Hematopoietic multipotent progenitor cell treated with erythropoietin and hydrocortisone succinate and interleukin-3 and kit ligand, for 6 days (in vitro differentiated cells): ENCODE measurements at places on chromosomes 16 and 17.

- no peak for DNase-seq
Measured at GRCh38 chr17:9406046-9406606, 169.5 kb downstream of the STX8 start.

- DNase-seq = no peak
Measured at GRCh38 chr17:71679832-71680231, 441.0 kb upstream of the SOX9 start.

DNA sequence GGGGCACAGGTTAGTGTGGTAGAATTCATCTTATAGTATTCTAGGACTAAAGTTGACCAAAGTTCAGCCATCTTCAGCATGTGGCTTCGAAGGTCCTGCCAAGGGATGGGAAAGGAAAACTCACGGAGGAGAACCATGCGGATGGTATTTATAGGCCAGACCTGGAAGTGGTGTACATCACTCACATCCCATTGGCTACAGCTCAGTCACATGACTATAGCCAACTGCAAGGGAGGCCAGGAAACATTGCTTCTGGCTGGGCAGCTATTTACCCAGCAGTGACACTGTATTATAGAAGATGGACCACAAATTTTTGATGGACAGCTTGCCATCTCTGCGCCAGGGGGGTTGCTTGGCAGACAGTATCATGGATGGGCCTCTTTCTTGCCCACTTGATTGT lies 35.7 kb upstream of the COQ7 start:
- DNase-seq = no peak

- DNase-seq = no peak
Measured at GRCh38 chr16:67667453-67667816, 821 bp downstream of the C16orf86 start.

DNA sequence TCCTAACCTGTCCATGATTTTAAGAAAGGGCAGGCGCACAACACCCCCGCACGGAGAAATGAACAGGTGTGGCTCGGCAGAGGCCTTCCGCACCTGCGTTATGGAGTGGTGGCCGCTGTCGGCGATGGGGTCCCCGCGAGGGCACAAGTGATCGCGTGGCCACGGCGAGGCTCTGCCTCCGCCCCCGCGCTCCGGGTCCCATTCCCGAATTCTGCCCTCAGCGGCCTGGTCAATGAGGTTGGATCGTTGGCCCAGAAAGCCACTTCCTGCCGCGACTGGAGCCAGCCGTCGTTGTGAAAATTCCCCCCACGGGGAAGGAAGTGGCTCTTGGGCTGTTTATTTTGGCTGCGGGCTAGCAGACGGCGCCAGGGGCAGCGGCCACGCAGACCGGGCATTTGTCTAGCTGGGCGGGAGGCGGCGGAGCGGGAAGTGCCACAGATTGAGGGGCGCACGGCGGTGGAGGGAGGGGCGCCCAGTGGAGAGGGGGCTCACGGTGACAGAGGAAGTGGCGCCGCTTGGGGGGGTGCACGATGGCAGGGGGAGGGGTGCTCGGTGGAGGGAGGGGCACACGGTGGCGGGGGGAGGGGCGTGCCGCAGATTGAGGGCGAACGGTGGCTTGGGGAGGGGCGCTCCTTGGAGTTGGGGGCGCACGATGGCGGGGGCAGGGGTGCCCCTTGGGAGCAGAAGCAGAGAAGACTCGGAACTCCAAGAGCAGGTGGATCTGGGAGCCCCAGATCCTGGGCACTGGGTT lies 25.0 kb downstream of the MRC2 start:
- peak; percentile 38 for DNase-seq

DNA sequence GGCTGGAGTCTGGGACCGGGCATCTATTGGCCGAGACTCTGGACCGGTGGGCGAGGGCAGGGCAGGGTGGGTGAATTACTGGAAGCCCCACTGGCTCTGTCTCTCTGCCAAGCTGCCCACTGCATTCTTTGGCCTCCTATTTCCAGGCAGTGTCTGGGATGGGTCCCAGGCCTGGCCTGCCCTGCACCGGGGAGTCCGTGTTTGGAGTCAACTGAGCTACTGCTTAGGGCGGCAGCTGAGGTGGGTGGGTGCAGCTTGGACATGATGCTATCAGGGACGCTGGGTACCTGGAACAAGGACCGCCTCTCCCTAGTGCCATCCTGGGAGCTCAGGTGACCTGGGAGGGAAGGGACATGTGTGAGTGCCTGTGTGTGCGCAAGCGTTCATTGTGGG lies 58.1 kb downstream of the SOCS3 start:
- no peak for DNase-seq

DNA sequence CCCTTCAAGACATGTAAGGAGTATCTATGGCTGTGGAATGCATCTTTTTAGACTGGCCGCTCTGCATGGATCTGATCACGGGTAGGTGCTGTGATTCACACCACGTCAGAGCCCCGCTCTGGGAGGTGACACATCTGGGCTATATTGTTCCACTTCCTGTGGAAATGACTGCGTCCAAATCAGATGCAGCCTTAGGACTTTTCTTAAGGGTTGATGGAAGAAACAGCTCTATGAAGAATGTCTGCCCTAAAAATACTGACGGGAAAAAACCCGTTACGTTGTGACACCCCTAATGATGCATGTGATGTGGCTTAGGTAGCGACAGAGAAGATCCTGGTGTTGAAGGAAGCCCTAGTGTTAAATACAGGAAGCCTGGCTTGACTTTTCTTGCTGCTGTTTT lies 12.2 kb downstream of the BANP start:
- DNase-seq = peak; percentile 34

DNA sequence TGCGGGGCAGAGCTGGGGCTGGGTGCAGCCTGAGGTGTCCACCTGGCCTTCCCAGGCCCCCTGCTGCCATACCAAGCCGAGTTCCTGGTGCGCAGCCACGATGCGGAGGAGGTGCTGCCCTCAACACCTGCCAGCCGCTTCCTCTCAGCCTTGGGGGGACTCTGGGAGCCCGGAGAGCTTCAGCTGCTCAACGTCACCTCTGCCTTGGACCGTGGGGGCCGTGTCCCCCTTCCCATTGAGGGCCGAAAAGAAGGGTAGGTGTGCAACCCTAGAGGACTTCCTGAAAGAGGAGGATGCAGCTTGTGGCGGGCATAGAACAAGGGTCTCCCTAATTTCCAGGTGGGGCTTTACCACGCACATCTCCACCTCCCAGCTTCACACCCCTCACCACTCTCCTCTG lies 2.5 kb downstream of the SGCA start:
- no peak for DNase-seq

- DNase-seq = peak; percentile 33
Measured at GRCh38 chr17:18185832-18186626, 2.4 kb downstream of the ALKBH5 start.

- DNase-seq = peak; percentile 71
Measured at GRCh38 chr17:49577650-49577934, 1.9 kb downstream of the NXPH3 start.

GRCh38 chr16:70663524-70664324 lies 17.4 kb downstream of the IL34 start:
- no peak for DNase-seq

- DNase-seq = no peak
Measured at GRCh38 chr17:1228781-1229348, 41.4 kb upstream of the BHLHA9 start.

DNA sequence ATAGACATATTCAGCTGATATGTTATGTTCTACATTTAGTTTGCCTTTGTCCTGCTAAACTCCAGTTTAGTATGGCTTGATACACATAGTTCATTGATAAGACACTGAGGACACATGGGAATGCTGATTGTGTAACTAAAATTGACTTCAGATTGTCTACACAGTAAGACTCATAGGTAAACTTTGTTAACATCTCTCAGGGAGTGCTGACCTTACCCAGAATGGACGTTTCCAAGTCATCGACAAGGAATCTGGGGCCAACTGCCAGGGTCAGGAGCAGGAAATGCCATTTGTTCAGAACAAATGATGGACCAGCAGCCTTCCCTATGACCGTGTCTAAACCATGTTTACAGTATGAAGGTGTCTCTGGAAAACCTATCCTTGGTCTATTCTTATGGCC lies 58.7 kb downstream of the DYNLRB2 start:
- DNase-seq = no peak
